ENCODE measurements at places on chromosomes 4 and X.

DNA sequence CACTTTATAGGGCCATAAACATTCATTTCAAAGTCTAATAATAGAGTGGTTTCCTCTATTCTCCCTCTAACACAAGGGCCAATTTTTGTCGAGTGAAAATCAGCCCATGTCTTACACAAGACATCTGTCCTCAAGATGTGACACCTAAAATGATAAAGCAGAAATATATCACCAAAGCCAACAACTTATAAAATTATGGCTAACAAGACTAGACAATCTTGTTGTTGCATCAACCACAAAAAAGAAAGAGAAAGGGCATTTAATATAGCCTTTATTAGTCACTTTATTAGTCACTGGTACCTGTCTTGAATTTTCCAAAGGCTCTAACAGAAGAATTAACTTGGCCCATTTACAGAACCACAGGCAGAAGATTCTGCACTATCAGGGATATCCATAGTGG, 161.6 kb downstream of the SMIM20 start:
- DNase-seq = no peak

DNA sequence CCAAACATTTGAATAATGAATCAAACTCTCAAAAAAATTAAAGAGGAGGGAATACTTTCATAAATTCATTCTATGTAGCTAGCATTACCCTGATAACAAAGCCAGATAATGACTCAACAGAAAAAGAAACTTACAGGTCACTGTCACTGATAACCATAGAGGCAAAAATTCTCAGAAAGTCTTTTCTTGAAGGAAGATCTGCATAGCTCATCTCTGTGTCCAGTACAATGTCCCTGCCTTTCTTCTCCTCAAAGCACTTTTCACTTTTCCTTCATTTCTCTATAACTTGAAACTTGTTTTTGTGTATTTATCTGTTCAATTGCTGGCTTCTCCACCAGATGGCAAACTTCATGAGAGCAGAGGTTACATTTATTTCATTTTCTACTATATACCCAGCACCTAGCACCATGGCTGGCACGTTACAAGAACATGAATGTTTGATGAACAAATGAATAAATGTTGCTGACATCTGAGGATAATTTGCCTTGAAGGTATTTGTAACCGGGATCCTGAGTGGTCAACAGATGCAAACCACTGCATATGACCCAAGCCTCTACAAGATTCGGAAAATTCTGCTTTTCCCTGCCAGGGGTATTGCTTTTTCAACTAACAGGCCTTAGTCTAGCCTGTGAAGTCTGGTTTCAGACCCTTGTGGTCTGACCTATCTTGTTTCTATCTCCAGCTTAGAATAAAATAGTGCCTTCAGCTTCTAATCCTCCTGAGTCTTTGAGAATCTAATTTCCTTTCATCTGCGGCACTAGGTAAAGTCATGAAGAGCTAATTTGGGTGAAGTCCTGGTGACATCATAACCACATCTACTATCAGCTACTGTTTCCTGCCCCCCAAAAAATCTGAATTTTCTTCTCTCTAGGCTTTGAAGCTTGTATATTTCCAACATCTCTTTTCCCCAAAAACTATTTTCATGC, 52.5 kb upstream of the ANTXR2 start:
- DNase-seq = no peak

- no peak for DNase-seq
Observed at GRCh38 chr4:39415678-39416283, 9.1 kb downstream of the KLB start.

GRCh38 chr4:124953061-124953460, 240.5 kb upstream of the ANKRD50 start:
- DNase-seq = no peak

- DNase-seq = no peak
Observed at GRCh38 chrX:120021927-120022326, 55.6 kb downstream of the RHOXF2B start.

GRCh38 chrX:105098201-105098600, 122.3 kb downstream of the TEX13A start:
- DNase-seq = no peak

Measured in left ventricle myocardium superior (tissue), 1 donor.